Large intestine (tissue), 12 donors: ENCODE measurements at places on chromosomes 12 and 14. TPM values are rescaled to one million over a fixed set of nuclear protein-coding genes. Genes with fewer than 3 reads are reported as not detected.

DNA sequence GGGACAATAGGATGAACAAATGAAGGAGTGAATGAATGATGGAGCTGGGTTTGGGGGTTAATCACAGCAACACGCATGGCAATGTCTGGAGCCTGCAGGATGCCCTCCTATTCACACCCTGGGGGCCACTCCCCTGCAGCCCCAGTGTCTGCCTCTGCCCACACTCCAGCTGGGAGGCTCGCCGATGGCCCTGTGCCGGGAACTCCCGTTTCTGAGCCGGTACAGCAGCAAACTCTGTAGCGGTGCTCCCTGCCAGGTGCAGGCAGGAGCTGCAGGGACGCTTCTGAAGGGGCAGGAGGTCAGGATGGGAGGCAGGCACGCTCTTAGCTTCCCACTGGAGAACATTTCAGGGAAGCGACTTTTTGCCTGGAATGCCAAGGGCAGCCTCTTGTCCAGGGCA is 55.4 kb upstream of the NCOR2 start:
- H3K36me3 ChIP-seq: no peaks in the 10 kb centered on the region
- H3K4me3 ChIP-seq: no peak overlapping the region
- H3K4me1 ChIP-seq: peaks cover 24% of the 10 kb centered on the region

DNA sequence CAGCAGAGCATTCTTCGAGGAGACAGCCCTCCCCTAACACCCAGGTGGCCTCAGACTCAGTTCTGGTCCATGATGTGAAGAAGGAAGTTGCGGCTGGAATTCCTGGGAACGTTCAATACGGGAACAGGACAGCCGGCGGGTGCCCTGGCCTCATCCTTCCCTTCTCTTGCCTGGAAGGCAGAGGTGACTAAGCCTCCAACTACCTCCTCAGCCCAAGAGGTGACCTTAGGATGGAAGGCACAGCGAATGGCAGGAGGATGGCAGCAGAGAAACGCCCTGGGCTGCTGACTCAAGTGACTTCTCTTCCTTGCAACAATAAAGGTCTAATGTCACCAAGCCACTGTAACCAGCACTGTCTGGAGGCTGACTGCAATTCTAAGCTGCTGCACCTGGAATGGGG is 36.1 kb downstream of the DHX37 start:
- no peaks in the 10 kb centered on the region for H3K4me1 ChIP-seq
- no peak for DNase-seq
- H3K4me3 ChIP-seq: no peak overlapping the region
- H3K36me3 ChIP-seq: peaks cover 72% of the 10 kb centered on the region
- H3K27me3 ChIP-seq: no peaks in the 10 kb centered on the region

DNA sequence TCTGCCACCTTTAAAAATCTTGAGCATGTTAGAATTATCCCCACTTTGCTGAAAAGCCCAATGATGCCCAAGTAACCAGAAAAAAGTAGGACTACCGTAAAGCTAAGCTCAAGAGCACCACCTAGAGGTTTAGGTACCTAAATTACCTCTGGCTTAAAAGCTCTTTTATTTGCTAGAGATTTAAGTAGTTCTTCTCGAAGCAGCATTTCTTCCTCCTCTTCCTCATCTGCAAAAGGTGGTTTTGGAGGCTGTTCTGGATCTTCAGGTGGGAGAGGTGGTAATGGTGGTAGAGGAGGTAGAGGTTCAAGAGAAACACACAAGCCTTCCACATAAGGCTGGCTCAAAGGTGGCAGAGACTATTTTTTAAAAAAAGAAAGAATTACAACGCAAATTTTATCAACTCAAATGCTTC is 26.9 kb downstream of the ZFC3H1 start:
- no peaks in the 10 kb centered on the region for H3K4me1 ChIP-seq
- no peaks in the 10 kb centered on the region for H3K27me3 ChIP-seq
- H3K27ac ChIP-seq: no peak overlapping the region
- DNase-seq: peak; percentile 44

GRCh38 chr12:94534774-94535509 is 75.3 kb upstream of the CEP83 start:
- no peaks in the 10 kb centered on the region for H3K36me3 ChIP-seq
- H3K27me3 ChIP-seq: no peaks in the 10 kb centered on the region
- H3K4me3 ChIP-seq: no peak overlapping the region
- H3K4me1 ChIP-seq: peaks cover 9% of the 10 kb centered on the region
- no peak overlapping the region for H3K27ac ChIP-seq

DNA sequence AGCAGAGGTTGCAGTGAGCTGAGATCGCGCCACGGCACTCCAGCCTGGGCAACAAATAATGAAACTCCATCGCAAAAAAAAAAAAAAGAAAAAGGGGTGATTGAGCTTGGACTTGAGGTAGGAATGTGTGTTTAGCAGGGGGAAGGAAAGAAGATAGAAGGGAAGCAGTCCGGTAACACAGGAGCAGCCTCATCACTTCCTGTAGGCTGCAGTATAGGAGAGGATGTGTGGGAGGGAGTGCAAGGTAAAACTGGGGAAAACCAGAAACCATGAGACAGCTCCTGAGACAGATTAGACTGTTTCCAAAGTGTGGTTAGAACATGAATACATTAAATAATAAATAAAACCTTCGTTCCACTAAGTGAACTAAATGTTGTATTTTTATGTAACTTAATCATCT is 49.2 kb downstream of the FGD4 start:
- no peak overlapping the region for H3K4me3 ChIP-seq
- H3K4me1 ChIP-seq: peaks cover 41% of the 10 kb centered on the region
- H3K27ac ChIP-seq: no peak overlapping the region
- no peaks in the 10 kb centered on the region for H3K27me3 ChIP-seq
- H3K36me3 ChIP-seq: no peaks in the 10 kb centered on the region
- DNase-seq: no peak

GRCh38 chr12:89765959-89766824 is 57.6 kb upstream of the ATP2B1 start:
- no peak overlapping the region for H3K27ac ChIP-seq
- H3K27me3 ChIP-seq: no peaks in the 10 kb centered on the region
- no peaks in the 10 kb centered on the region for H3K36me3 ChIP-seq
- DNase-seq: no peak
- peaks cover 15% of the 10 kb centered on the region for H3K4me1 ChIP-seq

DNA sequence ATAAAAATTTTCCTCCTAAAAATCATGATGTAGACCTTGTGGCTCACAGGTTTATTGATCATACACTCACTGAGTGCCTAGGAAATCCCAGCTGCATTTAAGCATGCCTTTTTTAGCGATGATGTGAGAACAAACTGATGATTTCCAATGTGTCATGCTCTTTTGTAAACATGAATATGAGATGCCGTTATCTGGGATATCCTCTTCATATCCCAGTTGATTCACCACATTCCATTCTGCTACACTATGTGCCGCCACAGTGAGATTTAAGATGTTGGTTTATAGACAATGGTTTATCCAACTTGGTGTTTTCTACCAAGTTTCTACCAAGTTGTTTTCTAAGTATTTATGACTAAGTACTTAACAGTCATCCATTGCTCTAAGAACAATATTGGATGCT is 5.2 kb downstream of the OR4E1 start:
- no peak overlapping the region for H3K27ac ChIP-seq
- no peak for DNase-seq
- H3K27me3 ChIP-seq: no peaks in the 10 kb centered on the region

- peak overlapping the region; percentile 91 for H3K4me3 ChIP-seq
- H3K4me1 ChIP-seq: peaks cover 11% of the 10 kb centered on the region
- peak; percentile 68 for DNase-seq
- peaks cover 25% of the 10 kb centered on the region for H3K36me3 ChIP-seq
Measured at GRCh38 chr14:22598896-22599244, 770 bp downstream of the ABHD4 start.

GRCh38 chr14:104123879-104124278 is 14.5 kb upstream of the KIF26A start:
- no peak overlapping the region for H3K27ac ChIP-seq
- peaks cover 23% of the 10 kb centered on the region for H3K27me3 ChIP-seq
- H3K4me3 ChIP-seq: no peak overlapping the region
- H3K36me3 ChIP-seq: no peaks in the 10 kb centered on the region
- no peak for DNase-seq

DNA sequence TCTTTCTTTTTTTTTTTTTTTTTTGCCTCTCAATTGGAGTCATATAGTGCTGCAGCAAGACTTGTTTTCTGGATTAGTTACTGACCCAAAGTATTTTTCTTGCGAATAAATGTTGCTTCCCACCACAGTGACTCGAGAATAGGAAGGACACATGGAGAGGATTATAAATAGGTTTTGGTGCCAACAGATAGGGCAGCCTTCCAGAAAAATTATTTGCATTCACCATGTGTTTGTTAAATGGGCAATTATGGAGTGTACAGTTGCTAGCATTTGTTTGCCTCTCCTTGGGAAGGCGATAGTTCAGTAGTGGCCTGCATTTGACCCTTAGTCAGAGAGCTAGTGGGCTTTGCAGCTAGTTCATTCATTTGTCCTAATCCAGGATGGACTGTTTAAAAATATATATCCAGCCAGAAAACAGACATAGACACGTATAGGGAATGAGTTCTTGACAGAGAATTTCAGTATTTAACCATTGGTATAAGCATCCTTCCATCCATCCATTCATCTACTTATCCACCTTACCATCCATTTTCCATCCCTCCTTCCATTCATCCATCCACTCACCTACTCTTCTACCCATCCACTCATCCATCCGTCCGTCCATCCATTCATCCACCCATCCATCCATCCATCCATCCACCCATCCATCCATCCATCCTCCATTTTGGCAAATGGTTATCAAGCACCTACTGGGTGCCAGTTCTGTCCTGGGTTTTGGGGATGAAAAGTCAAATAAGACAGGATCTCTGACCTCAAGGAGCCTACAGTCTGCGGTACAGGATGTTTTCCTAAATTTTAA is 67.5 kb downstream of the CHST11 start:
- no peaks in the 10 kb centered on the region for H3K4me1 ChIP-seq
- H3K27me3 ChIP-seq: no peaks in the 10 kb centered on the region
- no peaks in the 10 kb centered on the region for H3K36me3 ChIP-seq

DNA sequence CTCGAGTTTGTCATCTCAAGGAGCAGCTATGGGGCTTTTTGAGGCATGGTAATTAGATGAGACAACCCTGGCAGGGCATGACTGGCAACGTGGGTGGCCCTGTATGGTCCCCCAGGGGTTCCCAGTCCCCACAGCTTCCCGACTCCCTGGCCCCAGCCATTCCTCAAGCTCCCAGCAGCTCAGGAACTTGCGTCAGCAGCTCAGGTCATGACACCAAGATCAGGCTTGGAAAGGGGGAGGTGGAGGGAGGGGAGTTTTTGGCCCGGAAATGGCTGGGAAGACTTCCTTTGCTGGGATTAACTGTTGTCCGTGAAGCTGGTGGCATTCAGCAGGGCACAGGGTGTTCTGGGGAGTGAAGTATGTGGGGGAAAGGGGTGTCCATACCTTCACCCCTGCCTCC is 10.4 kb upstream of the NRIP2 start:
- H3K27ac ChIP-seq: no peak overlapping the region
- no peak for DNase-seq
- no peaks in the 10 kb centered on the region for H3K27me3 ChIP-seq
- H3K4me1 ChIP-seq: peaks cover 12% of the 10 kb centered on the region
- H3K36me3 ChIP-seq: peaks cover 13% of the 10 kb centered on the region
- H3K4me3 ChIP-seq: no peak overlapping the region

- no peaks in the 10 kb centered on the region for H3K4me1 ChIP-seq
- no peak overlapping the region for H3K4me3 ChIP-seq
- H3K36me3 ChIP-seq: no peaks in the 10 kb centered on the region
- no peak overlapping the region for H3K27ac ChIP-seq
- H3K27me3 ChIP-seq: no peaks in the 10 kb centered on the region
Measured at GRCh38 chr14:76848879-76849278, 22.7 kb downstream of the LRRC74A start.

GRCh38 chr12:129083121-129083840 is 230.0 kb downstream of the GLT1D1 start:
- no peaks in the 10 kb centered on the region for H3K4me1 ChIP-seq
- no peak for DNase-seq
- H3K27ac ChIP-seq: no peak overlapping the region
- no peaks in the 10 kb centered on the region for H3K27me3 ChIP-seq
- no peak overlapping the region for H3K4me3 ChIP-seq

DNA sequence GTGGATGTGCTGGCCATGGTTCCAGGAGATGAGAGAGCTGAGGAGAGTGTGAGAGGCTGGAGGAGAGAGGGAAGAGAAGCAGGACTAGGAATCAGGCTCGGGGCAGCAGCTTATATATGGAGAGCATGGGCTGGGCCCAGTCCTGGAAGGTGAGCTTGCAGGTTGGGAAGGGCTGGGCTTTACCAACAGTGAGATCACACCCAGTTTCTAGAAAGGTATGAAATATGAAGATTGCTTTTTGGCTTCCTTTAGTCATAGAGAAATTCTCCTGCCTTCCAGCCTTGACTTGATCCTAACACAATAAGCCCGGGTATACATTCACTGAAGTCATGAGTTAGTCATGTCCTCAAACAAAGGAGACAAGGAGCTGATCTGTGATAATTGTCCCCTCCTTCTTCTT is at the start of gene KRT6A:
Gene KRT6A (minus strand): TSS at position 86 of the 400 bp plus-strand sequence. CDS start 69 bp downstream, at position 17.
- H3K4me1 ChIP-seq: no peaks in the 10 kb centered on the region
- H3K36me3 ChIP-seq: no peaks in the 10 kb centered on the region
- H3K27ac ChIP-seq: no peak within 1 kb of the TSS
- no peak for DNase-seq
- no peak within 1 kb of the TSS for H3K4me3 ChIP-seq

GRCh38 chr12:2824541-2824940 is 10.3 kb downstream of the NRIP2 start:
- no peak overlapping the region for H3K4me3 ChIP-seq
- no peaks in the 10 kb centered on the region for H3K4me1 ChIP-seq
- no peaks in the 10 kb centered on the region for H3K27me3 ChIP-seq

DNA sequence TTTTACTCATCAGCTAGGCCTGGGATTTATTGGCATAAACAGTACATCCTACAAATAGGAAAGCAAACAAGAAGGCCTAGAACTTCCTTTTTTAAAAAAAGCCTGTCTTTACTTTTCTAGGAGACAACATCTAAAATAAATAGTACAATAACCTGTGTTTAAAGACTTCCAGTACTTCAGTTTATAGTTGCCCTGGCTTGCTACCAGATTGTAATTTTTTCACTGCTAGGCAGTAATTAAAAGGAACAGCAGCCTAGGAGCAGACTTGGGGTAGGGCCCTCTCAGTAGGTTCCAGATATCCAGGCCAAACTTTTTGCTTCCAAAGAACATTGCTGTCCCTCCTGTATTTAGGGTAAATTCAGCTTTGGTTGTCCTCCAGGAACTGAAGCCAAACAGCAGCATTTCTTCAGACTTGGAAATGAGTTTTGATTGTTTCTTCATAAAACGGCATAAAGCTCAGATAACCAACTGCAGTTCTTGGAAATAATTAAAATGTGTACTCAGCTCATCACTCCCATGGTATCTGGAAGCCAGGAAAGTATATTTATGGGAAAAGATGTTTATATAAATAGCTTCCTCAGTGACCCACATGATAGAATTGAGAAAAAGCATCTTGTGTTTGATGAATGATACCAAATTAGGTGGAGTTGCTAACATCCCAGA is 61.7 kb downstream of the PPP1R36 start:
- no peaks in the 10 kb centered on the region for H3K4me1 ChIP-seq

SRRM4 gene
- polyA plus RNA-seq: 1.6 TPM

SERPINA12 gene
- polyA plus RNA-seq: not detected

SLC17A8 gene
- polyA plus RNA-seq: 1.5 TPM

B4GALNT1 gene
- 2.4 TPM for polyA plus RNA-seq

SYNDIG1L gene
- 0.10 TPM for polyA plus RNA-seq

DAO gene
- polyA plus RNA-seq: not detected

KRT72 gene
- 2.0 TPM for polyA plus RNA-seq

KRT3 gene
- not detected for polyA plus RNA-seq
